ENCODE measurements at places on chromosomes 3 and 15. TPM values are rescaled to one million over a fixed set of nuclear protein-coding genes. Genes with fewer than 3 reads are reported as not detected.

GRCh38 chr15:26260517-26261133 lies 397.5 kb upstream of the ATP10A start:
- DNase-seq: no peak
- no peaks in the 10 kb centered on the region for H3K27me3 ChIP-seq
- no peaks in the 10 kb centered on the region for H3K4me1 ChIP-seq

DNA sequence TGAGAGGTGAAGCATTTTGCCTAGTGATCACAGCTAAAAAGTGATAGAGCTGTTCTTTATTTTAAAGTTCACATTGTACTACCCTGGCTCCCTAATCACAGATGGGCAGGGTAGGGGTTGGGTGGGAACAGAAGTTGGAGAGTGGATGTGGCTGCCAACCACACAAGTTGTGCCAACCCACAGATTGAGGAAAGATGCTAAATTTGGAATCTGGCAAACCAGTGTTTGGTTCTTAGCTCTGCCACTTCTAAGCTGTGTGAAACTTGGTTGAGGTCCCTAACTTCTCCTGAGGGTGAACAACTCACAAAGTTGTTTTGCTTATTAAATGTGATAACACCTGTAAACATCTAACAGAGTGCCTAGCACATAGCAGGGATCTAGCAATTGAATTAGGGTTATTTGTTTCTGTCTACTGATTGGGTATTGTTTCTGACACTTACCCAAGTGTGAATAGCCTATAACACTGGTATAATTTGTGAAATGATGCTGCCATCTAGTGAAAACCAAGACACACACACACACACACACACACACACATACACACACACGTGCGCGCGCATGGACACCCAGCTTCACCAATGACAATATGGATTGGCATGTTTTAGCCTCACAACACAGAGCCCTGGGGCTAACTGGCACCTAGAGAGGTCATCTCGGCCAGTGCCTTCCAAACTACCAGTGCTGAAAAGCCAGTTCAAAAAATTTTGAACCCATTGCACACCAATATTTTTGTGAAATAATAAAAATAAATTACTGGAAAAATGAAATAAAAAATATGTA lies 25.3 kb downstream of the ADGRG7 start:
- peaks cover 9% of the 10 kb centered on the region for H3K4me1 ChIP-seq
- no peak overlapping the region for H3K4me3 ChIP-seq
- H3K27ac ChIP-seq: no peak overlapping the region
- peaks cover 21% of the 10 kb centered on the region for H3K27me3 ChIP-seq
- DNase-seq: peak; percentile 2

DNA sequence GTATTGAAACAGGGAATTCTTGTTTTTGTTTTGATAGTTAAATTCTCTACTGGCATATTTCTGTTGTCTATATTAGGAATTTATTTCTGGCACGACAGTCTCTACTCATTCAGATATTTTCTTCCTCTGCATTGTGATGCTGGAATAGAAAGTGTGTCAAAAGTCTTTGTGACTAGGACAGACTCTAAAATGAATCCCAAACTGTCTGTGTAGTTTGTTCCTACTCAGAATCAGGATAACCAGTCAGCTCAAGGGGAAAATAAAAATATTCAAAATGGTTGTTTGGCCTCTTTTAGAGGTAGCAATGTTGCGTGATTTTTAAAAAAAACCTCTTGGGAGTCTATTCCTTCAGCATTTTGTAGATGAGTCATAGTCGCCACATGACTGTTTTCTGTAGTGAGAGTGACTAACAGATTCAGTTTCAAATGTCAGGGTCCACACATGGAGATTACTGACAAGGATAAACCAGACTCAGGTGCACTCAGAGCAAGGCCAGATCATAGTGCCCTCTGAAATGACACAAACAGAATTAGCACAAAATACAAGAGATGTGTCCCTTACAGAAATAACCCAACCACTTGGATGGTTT lies 13.1 kb downstream of the SLC7A14 start:
- H3K36me3 ChIP-seq: no peaks in the 10 kb centered on the region
- H3K4me3 ChIP-seq: no peak overlapping the region
- no peak overlapping the region for H3K27ac ChIP-seq
- no peak for DNase-seq
- peaks cover 14% of the 10 kb centered on the region for H3K4me1 ChIP-seq

GRCh38 chr3:38588995-38589937 lies 60.2 kb downstream of the SCN5A start:
- DNase-seq: no peak
- no peaks in the 10 kb centered on the region for H3K36me3 ChIP-seq
- peaks cover 4% of the 10 kb centered on the region for H3K27me3 ChIP-seq
- no peaks in the 10 kb centered on the region for H3K4me1 ChIP-seq
- H3K27ac ChIP-seq: no peak overlapping the region

DNA sequence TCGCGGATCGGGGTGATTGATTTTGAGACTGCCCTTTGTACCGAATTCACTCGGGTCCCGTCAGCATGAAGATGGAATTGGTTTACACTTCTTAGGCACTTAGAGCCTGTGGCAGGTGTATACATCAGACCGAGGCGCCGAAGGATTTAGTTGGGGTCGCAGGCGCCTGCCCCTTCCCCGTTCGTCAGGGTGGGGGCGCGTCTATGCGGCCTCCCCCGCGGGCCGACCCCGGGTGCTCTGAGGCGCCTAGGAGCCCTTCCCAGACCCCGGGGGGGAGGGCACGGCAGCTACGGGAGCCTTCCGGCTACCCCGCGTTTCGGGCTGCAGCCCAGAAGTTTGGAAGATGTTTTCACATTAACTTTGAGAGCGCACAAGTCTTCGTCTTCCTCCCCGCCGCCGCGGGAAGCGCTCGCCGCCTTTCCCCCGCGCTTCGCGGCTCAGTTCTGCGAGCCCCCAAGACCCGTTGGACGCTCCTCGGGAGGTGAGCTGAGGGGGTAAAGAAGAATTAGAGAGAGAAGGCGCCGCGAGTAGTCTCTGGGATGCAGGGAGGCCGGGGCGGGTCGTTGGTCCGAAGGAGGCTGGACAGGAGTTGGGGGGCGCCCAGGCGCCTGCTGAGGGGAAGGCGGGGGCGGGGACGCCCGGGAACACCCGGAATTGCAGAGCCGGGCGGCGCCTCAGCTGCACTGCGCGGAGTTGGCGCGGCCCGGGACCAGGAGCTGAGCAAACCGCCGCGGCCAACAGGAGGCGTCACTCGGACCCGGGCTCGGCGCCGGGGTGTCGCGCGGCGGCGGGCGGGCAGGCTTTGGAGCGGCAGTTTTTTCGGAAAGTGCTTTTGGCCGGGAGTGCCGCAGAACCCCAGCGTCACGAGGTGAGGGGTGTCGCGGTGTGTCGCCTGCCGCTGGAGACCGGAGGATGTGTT lies 780 bp downstream of the TIPARP start:
- H3K36me3 ChIP-seq: peaks cover 27% of the 10 kb centered on the region
- H3K4me3 ChIP-seq: peak overlapping the region; percentile 95
- H3K27ac ChIP-seq: peak overlapping the region; percentile 91
- H3K27me3 ChIP-seq: no peaks in the 10 kb centered on the region

DNA sequence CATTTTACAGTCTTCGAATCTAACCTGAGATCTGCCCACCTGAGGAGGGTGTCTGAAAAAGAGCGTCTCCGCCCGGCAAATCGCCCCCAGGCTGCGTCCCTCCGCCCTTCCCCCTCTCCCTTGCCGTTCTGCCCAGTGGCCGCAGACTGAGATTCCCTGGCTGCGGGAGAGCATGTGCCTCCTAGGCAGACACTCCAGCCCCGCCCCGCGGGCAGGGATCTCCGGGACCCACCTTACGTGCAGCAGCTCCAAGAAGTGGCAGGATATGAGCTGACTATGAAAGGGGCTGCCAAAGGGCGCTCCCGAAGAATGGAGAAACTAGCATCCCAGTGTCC lies 2.7 kb upstream of the WNT5A start:
- H3K36me3 ChIP-seq: no peaks in the 10 kb centered on the region
- H3K4me3 ChIP-seq: peak overlapping the region; percentile 2
- peaks cover 5% of the 10 kb centered on the region for H3K4me1 ChIP-seq
- H3K27me3 ChIP-seq: peaks cover 62% of the 10 kb centered on the region

- no peaks in the 10 kb centered on the region for H3K27me3 ChIP-seq
- peak overlapping the region; percentile 71 for H3K27ac ChIP-seq
- H3K4me3 ChIP-seq: no peak overlapping the region
Observed at GRCh38 chr15:62109982-62110851, 43.4 kb downstream of the C2CD4A start.

The ACKR4 gene
- total RNA-seq: 0.15 TPM

- no peak for DNase-seq
- no peak overlapping the region for H3K27ac ChIP-seq
- H3K27me3 ChIP-seq: no peaks in the 10 kb centered on the region
- no peak overlapping the region for H3K4me3 ChIP-seq
- H3K36me3 ChIP-seq: peaks cover 15% of the 10 kb centered on the region
Observed at GRCh38 chr15:49927189-49927861, 191.7 kb downstream of the ATP8B4 start.

GRCh38 chr15:63490345-63491034 lies 13.9 kb upstream of the USP3 start:
- no peak overlapping the region for H3K4me3 ChIP-seq
- peaks cover 25% of the 10 kb centered on the region for H3K4me1 ChIP-seq
- no peak overlapping the region for H3K27ac ChIP-seq
- no peaks in the 10 kb centered on the region for H3K36me3 ChIP-seq

DNA sequence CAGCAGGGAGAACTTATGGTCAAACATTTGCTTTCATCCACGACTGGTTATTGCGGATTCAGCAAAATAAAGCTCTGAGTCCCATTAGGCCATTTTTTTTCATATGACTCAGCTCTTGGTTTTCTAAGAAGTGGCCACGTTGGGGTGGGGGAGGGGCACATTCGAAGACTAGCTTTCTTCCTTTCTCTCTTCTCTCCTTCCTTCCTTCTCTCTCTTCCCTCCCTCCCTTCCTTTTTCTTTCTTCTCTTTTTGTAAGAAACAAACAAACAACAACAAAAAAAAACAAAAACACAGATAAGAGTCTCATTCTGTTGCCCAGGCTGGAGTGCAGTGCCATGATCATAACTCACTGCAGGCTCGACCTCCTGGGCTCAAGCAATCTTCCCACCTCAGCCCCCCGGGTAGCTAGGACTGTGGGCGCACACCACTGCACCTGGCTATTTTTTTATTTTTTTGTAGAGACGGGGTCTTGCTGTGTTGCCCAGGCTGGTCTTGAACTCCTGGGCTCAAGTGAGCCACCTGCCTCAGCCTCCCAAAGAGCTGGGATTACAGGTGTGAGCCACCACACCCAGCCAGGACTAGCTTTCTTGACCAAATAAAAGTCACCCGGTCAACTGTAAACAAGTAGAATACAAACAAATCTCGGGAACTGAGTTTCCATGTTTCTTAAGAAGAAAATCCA lies 41.6 kb downstream of the ABCC5 start:
- H3K4me1 ChIP-seq: no peaks in the 10 kb centered on the region
- H3K27me3 ChIP-seq: no peaks in the 10 kb centered on the region
- no peak overlapping the region for H3K4me3 ChIP-seq
- no peak overlapping the region for H3K27ac ChIP-seq
- peaks cover 10% of the 10 kb centered on the region for H3K36me3 ChIP-seq

DNA sequence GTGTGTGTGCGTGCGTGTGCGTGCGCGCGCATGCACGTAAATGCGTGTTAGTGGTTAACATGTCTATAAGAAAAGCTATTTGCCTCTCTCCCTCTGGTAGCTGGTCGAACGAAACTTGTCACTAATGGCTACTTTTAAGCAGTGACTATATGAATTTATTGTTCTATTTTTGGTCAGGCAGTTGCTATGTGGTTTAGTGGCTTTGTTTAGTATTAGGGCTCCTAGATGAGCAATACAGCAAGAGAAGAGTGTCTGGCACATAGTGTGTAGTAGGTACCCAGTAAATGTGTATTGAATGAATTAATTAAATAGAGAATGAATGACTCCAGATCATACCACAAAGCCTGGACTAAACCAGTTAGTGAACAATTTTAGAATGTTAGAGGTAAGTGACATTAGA lies 171.6 kb downstream of the PPM1L start:
- no peak for DNase-seq
- H3K36me3 ChIP-seq: no peaks in the 10 kb centered on the region
- no peak overlapping the region for H3K27ac ChIP-seq
- peaks cover 14% of the 10 kb centered on the region for H3K27me3 ChIP-seq
- H3K4me1 ChIP-seq: no peaks in the 10 kb centered on the region

DNA sequence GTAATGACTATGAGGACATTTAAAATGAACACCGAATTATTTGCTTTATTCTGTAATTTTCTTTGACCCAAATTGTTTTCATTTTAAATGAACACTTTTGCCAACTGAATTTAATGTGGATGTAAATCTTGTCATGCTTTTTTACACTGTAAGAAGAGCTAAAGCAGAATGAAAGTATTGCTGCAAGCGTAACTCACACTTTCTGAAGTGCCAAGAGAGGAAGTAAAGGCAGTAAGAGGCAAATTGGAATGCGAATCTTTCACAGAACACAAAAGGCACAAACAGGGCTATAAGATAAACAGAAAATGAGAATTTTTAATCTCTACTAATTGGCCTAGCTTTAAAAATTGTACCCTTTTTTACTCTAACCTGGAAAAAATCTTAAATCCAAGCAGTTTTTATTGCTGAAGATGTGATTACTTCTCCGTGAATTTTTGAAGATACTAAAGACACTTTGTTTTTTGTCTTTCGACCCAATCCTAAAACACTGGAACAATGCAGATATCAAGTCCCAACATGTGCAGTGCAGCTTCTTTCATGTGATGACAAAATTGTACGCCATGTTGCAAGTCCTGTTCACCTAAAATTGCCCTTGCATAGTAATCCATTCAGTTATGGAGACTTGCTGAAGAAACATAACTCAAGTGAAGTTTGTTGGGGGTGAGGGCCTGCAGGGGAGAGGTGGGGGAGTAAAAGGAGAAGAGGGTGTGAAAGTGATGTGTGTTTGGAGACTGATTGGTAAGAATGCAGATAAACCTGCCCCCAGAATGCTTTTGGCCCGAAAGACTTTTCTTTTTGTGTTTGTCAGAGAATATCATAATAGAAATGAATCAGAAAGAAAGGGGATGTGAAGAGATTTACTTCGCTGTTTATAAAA lies 1.4 kb downstream of the ARID3B start:
- no peaks in the 10 kb centered on the region for H3K27me3 ChIP-seq
- H3K36me3 ChIP-seq: peaks cover 41% of the 10 kb centered on the region
- peak overlapping the region; percentile 90 for H3K27ac ChIP-seq

The TCAIM gene
- total RNA-seq: 14.4 TPM

The ATP8B4 gene
- 52.9 TPM for total RNA-seq

The AZI2 gene
- total RNA-seq: 44.8 TPM
